ENCODE measurements at places on chromosomes 1 and 21.

DNA sequence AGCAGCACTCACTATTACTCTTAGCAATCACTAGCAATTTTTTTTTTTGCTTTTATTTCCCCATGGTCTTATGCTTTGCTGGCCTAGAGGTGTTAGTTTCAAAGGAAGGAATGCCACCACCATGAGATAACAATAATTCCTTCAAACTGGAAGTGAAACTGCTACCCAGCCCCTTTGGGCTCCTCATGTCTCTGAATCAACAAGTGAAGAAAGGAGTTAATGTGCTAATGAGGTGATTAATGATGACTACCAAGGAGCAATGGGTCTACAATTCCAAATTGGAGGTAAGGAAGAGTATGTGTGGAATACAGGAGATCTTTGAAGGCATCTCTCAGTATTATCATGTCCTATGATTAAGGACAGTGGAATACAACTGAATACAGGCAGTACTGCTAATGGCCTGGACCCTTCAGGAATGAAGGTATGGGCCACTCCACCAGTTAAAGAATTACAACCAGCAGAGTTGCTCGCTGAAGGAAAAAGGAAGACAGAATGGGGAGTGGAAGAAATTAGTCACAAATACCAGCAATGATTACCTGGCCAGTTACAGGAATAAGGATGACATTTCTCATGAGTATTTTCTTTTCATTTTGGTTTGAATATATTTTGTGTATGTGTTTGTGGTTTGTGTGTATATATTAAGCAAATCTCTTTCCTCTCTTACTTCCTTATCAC lies 652.9 kb downstream of the ADGRL2 start:
- no peak for DNase-seq

- DNase-seq, result no peak
These were observed 709.9 kb downstream of the KCNT2 start for GRCh38 chr1:195898373-195898772.

DNA sequence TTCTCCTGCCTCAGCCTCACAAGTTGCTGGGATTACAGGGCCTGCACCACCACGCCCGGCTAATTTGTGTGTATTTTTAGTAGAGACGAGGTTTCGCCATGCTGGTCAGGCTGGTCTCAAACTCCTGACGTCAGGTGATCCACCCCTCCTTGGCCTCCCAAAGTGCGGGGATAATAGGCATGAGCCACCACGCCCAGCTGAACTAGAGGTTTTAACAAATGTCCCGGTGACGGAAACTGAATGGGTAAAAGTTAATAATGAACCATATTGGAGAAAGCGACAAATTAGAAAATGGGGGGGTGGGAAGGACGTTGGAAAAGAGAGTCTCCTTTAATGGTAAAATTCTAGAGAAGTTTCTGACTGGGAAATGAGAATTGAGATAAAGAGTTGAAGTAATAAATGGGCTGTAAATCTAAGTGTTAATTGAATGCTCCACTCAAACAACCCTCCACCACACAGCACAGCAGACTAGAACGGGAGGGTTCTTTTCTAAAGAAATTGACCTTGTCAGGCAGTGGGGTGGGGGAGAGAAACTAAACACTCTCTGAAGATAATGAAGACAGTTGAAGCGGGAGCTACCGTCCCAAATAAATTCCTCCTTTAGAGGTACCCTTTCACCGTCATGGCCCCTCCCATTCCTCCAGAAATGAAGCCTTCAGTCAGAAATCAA lies 46.9 kb upstream of the PUM1 start:
- no peak for DNase-seq

- no peak for DNase-seq
These were observed 39.9 kb upstream of the SLC19A1 start for GRCh38 chr21:45582128-45582527.

DNA sequence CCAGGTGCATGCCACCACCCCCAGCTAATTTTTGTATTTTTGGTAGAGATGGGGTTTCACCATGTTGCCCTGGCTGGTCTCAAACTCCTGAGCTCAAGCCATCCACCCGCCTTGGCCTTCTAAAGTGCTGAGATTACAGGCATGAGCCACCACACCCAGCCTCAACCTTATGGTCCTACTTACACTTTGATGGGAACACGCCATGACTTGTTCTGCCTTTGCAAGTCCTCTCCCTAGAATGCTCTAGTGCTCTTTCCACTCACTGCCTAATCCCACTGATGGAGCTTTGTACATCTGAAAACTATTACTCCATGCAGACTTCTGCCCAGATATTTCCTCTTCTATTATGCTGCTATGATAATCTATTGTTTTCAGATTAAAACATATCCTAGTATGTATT lies 174.3 kb downstream of the DAB1 start:
- no peak for DNase-seq

DNA sequence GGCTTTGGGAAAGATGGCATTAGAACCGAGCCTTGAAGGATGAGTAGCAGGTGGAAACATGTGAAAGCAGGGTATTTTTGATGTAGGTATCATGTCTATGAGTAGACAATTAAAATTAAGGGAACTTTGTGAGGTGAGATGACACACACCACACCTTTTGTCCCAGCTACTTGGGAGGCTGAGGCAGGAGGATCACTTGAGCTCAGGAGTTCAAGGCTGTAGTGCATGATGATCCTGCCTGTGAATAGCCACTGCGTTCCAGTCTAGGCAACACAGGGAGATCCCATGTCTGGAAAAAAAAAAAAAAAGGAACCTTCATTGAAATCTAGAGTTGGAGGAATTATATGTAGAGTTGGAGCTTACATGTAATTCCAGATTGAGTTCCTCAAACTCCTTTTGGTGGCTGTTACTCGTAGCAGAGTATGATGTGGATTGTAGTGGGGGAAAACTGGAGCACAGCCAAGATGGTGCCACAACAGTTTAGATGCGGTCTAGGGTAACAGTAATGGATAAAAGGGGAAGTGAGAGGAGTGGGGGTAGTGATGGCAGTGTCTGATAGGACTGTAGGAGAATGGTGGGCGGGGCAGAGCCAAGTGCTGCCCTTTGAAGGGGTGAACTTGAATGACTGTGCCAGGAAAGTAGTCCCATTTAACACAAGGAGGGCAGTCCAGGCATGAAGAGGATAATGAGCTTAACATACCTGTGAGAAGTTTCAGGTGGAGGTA lies 17.4 kb downstream of the AK4 start:
- DNase-seq, result no peak

DNA sequence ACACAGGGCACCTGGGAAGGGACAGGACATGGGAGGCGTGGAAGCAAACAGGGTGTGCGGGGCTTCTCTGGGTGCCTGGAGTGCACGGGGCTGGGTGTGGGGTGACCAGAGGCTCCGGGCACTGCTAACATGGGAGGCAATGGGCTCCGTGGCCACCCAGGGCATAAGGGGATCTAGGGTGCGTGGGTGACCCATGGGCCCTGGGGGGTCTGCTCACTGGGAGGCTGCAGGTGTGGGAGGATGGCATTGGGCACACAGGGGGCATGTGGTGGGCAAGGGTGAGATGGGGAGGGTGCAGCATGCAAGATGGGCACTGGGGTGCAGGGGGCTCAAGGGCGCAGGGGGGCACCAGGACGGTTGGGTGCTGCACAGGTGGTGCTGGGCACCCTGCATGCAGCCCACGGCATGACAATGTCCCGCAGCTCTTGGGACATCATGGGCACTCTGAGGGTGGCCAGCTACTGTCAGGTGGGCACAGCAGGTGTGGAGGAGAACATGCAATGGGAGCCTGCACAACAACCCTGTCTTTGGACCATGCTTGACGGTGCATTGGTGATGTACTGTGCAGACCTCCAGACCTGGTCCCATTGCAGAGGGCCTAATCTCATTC lies 15.1 kb downstream of the TRIM11 start:
- DNase-seq, result no peak

- DNase-seq, result no peak
These were observed 44.4 kb downstream of the ATP5PO start for GRCh38 chr21:33871171-33871570.

Measured in fibroblast of villous mesenchyme (primary cell).